Iris pigment epithelial cell (primary cell): ENCODE measurements at places on chromosomes 13 and 19.

GRCh38 chr13:102142473-102142826 lies 259.4 kb downstream of the FGF14 start:
- DNase-seq: no peak

- DNase-seq: peak; percentile 42
These were observed 6.7 kb upstream of the ERFL start for GRCh38 chr19:41934849-41935374.

DNA sequence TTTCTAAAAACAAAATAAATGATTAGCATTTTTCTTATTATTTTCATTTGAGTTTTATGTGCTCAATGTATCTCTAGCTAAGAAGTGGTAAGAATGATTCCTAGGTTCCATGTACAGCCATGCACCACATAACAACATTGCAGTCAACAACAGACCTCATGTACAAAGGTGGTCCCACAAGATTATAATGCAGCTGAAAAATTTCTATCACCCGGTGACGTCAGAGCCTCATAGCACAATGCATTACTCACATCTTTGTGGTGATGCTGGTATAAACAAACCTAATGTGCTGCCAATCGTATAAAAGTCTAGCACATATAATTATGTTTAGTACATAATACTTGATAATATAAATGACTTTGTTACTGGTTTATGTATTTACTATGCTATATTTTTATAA lies 120.5 kb downstream of the SLC7A1 start:
- peak; percentile 97 for DNase-seq

- DNase-seq: no peak
These were observed 363.3 kb downstream of the KCNRG start for GRCh38 chr13:50378509-50379044.

DNA sequence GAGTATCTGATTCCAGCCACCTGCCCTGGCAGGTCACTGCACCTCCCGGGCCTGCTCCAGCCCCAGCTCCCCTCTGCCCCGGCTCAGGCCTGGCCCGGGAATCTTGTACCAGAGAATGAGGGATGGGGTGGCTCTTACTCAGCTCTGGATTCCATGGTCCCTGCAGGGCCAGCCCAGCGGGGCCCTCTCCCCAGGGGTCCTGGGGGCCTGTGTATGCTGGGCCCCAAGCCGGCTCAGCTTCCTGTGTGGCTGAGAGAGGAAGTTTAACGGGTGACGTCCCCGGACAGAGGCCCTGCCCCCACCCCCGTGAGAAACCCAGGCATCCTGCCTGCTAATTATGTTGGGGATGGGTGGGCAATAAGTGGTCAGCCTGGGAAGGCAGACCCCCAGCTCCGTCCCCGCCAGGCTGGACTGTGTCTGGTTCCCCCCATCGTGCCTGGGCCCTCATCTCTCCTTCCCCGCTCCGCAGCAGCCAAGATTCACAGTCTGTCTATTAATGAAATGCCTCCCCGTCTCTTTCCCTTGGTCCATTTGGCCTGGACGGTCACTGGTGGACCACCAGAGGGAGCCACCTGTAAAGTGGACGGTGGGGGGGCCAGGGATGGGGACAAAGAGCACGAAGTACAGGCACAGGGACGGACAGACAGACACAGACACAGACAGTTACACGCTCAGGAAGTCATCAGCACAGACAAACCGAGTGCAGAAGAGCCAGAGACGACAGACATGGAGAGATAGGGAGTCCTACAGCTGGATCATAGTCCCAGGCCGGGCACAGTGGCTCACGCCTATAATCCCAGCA lies at the start of gene DENND1C:
Gene DENND1C (minus strand): TSS at position 247 of the 802 bp plus-strand sequence. CDS start 92 bp downstream, at position 155.
- no peak for DNase-seq

GRCh38 chr19:7483720-7484201 lies 5.1 kb downstream of the PEX11G start:
- no peak for DNase-seq
